ENCODE measurements at places on chromosomes 11 and 22. TPM values are rescaled to one million over a fixed set of nuclear protein-coding genes. Genes with fewer than 3 reads are reported as not detected.

OR51B4 gene
- polyA plus RNA-seq: 0.33 TPM

- DNase-seq: no peak
Measured at GRCh38 chr22:19719050-19719482, 4.3 kb upstream of the GP1BB start.

DNA sequence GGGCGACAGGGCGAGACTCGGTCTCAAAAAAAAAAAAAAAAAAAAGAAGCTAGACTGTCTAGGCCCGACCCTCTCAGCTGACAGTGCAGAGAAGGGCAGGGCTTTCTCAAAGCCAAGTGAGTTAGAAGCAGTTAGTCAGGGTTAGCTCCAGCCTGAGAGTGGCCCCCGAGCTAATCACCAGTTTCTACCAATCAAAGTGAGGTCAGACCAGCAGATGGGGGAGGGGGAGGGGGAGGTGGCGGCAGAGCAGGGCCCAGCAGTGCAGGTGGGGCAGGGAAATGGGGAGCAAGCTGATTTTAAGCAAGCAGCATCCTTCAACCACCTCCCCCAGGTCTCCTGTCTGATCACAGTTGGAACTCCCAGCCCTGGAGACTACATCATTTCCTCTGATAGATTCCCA lies 55.3 kb upstream of the PRR5 start:
- no peak for DNase-seq

DNA sequence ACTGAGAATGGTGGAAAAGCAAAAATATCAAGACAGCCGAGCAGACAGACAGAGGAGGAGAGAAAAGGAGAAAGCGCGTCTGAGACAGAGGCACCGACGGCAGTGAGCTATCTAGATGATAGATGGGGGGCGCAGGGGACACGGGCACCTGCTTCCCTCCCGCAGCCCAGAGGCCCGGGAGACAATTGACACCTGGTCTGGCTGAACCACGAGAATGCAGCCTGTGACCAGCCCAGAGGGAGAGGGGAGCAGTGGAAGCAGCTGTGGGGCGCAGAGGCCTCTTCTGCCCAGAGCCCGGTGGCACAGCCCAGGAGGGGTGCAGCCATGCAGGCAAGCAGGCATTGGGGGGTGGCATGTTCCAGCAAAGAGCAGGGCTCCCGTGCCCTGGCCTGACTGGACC lies 48.2 kb downstream of the ELFN2 start:
- DNase-seq: no peak

ELFN2 gene
- 0.92 TPM for polyA plus RNA-seq

ACO2 gene
- polyA plus RNA-seq: 137 TPM

PEX16 gene
- 20.1 TPM for polyA plus RNA-seq

MSANTD4 gene
- 34.6 TPM for polyA plus RNA-seq

NPAS4 gene
- 0.06 TPM for polyA plus RNA-seq

DNA sequence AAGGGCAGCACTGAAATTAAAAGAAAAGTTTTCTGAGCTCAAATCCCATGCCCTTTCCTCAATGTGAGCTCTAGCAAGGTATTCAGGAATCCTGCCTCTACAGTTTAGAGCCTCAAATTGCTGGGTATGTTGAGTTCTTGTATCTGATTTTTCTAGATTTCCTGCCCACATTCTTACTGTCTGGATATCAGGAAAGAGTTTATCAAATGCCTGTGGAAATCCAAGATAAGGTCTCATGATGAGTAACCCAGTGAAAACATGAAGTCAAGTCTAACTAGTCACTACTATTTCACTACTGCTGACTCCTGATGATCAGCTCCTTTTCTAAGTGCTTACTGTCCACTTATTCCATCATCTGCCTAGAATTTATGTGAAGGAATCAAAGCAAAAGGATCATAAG lies 29.8 kb downstream of the LIMK2 start:
- DNase-seq: no peak
